ENCODE measurements at places on chromosomes 13 and 19.

DNA sequence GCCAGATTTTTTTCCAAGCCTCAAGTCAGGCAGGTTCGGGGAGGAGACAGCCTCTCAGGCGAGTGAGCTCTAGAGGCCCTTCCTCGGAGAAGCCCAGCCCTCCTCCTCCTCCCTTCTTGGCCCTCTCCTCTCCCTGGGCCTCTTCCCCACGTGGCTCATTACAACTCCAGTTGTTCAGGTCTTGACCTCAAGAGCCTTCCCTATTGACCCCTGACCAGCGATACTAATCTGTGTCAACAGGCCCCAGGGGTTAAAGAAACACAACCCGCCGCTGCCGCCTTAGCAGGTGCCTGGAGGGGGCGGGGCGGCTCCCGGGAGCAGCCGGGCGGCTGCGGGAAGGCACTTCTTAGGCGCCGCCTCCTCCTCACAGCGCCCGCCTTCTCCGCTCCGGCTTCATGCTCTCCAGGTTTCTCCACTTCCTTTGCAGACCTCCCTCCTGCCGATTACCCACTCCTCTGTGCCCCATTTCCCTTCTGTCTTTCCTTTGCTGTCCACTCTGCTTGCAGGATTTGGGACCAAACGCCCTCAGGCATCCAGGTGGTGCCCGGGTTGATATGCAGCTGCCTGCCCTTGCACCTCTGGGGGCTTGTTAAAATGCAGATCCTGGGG, 51.0 kb downstream of the LYL1 start:
- no peak for DNase-seq

- DNase-seq: no peak
These were observed 221.5 kb upstream of the TSHZ3 start for GRCh38 chr19:31570718-31571117.

GRCh38 chr13:90773681-90774080, 573.8 kb upstream of the MIR17HG start:
- no peak for DNase-seq

DNA sequence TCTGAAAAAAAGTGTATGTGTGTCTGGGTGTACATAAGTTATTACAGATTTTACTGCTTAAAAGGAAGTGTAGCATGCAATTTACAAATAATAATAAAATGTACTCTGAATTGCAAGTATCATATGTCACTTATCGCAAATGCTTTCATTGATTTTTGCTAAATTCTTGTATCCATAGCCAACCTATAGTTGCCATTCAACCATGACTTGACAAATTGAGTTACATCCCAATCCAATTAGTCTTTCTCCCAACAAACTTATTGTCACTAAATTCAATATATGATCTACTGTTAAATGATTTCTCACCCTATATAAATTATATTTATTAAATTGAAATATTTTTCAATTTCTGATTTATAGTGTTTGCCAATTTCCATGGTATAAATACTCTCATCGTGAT, 17.3 kb upstream of the SUPT20H start:
- no peak for DNase-seq

DNA sequence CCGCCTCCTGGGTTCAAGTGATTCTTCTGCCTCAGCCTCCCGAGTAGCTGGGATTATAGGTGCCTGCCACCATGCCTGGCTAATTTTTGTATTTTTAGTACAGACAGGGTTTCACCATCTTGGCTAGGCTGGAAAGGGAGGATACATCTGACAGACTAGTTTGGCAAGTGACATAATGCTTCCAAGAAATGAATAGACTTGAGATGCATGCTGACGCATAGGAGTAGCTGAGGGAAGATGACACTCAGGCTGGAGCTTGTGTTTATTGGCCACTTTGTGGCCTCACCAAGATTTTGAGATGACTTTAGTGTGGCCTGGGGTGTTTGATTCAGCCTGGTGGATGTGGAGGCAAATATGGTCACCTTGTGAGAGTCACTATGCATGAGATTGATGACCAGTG, 4.0 kb downstream of the ZNF586 start:
- no peak for DNase-seq

GRCh38 chr13:38758277-38758676, 71.4 kb downstream of the FREM2 start:
- no peak for DNase-seq

DNA sequence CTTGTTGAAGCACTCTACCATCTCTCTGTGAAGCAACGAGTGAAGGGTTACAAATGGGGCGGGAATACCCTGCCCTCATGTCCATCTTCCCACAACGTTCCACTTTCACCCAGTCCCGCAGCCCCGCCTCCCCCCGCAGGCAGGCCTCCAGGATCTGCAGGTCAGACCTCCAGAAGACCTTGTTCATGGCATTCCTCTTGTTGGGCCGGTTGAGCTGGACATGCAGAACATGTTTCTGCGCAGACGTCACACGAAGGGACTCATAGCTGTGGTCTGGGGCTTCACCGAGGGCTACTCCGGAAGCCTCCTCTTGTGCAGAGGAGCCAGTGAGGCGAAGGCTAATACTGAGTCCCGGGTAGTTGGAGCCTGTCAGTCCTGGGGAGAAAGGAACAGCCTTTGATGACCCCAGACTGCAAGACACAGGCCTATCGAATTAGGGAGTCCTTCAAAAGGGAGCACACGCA, 420 bp downstream of the ECH1 start:
- peak; percentile 23 for DNase-seq

DNA sequence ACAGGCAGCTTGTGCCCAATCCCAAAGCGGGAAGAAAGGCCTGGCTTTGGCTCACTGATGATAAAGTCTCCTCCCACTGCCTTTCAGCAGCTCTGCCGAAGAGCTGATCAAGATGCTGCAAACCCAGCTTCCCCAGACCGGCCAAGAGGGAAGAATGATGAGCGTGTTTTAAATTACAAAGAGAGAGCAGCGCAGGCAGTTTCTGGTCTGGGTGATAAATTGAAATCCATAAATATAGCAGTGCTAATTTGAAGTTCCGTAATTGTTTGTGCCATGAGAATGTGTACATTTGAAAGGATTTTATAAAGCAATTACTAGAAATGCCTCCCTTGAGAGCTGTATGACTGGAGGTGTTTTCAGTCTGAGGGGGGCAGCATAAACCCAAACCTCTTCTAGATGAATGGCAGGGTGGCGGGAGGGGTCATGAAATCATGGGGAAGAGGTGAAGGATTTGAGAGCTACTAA, 171.8 kb downstream of the STK24 start:
- no peak for DNase-seq

GRCh38 chr19:40348961-40349507, 539 bp downstream of the PLD3 start:
- no peak for DNase-seq

DNA sequence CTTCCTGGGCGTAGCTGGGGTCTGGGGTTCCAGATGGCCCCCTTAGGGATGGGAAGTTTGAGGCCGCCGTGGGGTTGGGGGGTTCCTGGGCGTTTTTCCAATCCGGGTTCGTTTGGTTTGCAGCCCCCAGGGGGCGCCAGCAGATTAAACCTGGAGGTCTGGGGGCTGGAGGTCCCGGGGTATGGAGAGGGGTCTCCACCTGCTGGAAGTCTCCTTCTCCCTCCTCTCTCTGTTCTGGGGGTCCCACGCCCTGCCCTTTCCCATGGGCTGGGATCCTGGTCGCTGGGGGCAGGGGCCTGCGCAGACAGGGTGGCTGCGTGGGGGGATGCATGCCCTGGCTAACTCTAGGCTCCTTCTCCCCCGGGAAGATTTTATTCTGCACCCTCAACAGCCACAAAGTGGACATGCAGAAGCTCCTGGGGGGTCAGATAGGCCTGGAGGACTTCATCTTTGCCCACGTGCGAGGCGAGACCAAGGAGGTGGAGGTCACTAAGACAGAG, 899 bp downstream of the GIPC3 start:
- peak; percentile 49 for DNase-seq

DNA sequence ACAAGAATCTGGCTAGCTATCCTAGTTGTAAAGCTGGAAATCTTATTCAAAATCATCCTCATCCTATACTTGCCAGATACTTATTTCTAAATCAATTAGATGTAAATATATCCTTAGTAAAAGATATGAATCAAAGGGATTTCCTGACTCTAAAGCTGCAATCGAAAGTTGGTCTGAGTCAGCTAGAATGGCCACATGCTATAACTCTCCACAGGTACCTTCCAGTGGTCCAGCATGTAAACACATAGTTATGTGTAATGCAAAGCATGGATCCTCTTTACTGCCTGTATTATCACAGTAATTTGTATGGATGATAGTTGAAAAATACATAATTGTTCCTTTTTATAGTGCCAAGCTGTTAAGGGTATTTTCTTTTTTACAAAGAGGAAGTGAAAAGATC, 27.4 kb downstream of the SLITRK6 start:
- DNase-seq: no peak

DNA sequence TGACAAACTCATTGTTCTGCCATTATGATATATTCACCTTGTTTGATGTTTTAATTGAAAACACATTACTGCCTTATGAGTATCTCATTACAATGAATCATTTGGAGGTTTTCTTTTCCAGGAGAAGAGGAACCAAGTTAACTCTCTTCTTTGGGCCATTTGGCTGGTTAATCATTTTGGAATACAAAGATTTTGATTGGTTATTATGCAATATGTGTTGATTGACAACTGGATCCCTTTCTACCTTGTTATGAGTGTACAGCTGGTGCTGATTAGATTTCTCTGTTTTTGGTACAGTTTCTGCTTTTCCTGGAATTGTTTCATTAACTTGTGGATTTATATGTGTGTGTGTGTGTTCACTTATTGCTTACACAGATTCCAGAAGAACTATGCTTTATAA, 49.2 kb upstream of the RGCC start:
- DNase-seq: no peak

GRCh38 chr19:48842789-48843162, 6.5 kb upstream of the HSD17B14 start:
- peak; percentile 56 for DNase-seq

DNA sequence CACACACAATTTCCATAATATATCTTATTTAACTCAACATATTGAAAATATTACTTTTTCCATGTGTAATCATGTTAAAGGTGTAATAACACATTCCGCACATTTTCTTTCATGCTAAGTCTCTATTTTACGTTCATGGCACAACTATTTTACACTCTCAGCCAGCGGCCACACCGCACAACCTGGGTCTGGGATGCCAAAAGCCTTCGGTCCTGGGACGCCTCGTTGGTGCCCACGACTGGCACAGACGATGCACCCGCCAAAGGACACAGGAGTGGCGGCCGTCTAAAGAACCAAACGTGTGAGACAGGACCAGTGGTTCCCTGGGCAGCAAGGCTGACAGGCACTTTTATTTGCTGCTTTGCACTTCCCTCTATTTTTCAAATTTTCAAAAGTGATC, 10.0 kb upstream of the PROZ start:
- DNase-seq: no peak

GRCh38 chr19:14081797-14082674, 3.5 kb downstream of the C19orf67 start:
- peak; percentile 28 for DNase-seq

GRCh38 chr13:48600374-48601364, 53.1 kb upstream of the CYSLTR2 start:
- DNase-seq: no peak

DNA sequence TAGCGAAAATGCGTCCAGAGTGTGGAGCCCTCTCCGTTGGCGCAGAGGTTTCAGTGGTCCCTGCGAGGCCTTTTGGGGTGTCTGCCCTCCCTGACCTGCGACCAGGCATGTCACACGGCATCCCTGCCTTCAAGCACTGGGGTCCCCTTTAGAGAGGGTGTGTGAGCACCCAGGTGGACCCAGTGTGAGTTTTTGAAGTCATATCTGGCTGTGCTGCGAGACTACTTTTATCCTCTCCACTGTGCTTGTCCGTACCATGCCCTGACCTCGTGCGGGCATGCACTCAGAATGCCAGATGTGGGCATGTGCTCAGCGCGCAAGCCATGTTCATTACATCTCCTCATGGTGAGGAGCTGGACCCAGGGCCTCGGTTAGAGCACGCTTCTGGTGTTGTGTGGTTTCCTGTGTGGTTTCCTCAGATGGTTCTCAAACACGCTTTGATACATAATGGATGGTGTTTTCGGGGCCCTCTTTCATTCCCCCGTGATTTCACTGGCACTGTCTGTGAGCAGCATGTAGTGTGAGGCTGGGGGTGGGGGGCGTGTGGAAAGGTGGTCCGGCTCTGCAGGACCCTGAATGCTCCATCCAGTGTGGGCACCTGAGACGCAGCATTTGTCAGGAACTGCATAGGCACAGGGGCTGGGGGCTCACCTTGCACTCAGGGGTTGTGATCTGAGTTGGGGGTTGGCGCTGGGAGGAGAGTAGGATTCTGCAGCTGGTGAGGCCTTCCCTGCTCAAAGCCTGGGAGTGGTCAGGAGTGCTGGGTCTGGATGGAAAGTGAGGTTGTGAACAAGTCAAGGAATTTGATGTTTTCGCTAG, 2.3 kb downstream of the TFDP1 start:
- DNase-seq: no peak

DNA sequence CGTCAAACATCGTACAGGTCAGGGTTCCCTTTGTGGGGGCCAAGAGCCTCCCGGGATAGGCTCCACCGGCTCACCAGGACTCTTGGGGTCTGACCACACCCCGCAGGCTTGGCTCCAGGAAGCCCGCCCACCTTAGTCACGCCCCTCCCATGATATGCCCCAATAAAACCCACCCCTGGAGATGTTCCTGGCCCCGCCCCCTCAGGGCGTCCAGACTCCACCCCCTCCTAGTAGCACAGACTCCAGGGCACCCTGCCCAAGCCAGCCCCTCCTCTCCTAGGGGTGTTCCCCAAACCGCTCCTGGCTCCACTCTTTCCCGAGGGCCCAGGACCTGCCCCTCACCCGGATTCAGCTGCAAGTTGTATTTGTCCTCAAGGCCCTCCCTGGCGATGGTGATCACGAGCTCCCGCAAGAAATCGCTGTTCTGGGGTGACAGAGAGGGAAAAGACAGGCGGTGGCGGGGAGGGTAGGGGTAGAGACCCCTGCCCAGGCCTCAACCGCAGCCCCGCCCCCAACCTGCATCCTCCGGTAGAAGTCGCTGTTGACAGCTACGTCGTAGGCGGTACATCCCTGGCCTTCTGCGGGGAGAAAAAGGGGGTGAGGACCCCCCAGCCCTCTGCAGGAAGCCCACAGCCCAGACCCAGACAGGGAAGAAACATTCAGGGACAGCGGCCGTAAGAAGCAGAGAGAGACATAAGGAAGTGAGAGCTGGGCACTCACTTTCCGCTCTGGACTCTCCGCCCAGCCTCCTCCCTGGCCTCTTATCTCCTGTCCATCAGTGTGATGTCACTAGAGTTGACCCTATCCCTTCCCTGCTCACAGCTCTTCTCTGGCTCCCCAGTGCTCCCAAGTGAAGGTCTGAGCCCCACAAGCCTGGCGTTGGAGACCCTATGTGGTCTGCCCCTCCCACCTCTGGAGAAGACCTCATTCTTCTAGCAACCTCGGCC, 3.9 kb downstream of the PIH1D1 start:
- DNase-seq: no peak

- DNase-seq: no peak
These were observed 139.8 kb downstream of the SLITRK5 start for GRCh38 chr13:87810920-87811344.

GRCh38 chr13:24192811-24193162, 32.3 kb downstream of the SPATA13 start:
- no peak for DNase-seq

GRCh38 chr13:106089261-106089980, 446.0 kb downstream of the EFNB2 start:
- no peak for DNase-seq

- DNase-seq: no peak
These were observed 5.1 kb upstream of the GPR18 start for GRCh38 chr13:99263126-99263785.

- DNase-seq: no peak
These were observed 263.1 kb downstream of the ZNF536 start for GRCh38 chr19:30634996-30635975.

- DNase-seq: no peak
These were observed 295.8 kb downstream of the FOXO1 start for GRCh38 chr13:40370661-40371060.
